ENCODE measurements at places on chromosomes 3 and 15.

DNA sequence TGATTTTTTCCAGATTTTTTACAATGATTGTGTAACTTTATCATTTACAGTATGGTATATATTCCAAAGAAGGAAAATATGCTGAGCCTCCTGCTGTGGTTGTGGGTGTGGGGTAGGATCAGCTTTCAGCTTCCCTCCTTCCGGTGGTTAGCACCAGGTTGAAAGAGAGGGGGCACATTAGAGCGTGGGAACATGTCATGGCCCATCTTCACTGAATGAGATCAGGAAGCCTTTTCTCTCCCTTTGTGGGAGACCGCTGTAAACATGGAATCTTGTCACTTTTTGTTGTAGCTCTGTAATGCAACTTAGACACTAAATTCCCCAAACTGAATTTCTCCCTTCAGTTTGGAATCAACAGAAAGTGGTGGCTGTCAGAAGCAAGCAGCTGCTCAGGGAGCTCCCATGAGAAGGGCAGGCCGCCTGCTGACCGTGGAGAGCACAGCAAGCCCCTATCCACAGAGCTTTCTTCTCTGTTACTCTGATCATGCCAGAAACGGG lies 86.7 kb upstream of the LIMD1 start:
- DNase-seq, result peak; percentile 87

GRCh38 chr3:127307916-127308315 lies 20.1 kb upstream of the PRR20G start:
- no peak for DNase-seq

GRCh38 chr15:73794443-73795133 lies 41.4 kb upstream of the INSYN1 start:
- peak; percentile 19 for DNase-seq

GRCh38 chr15:63971427-63971805 lies 74.9 kb downstream of the DAPK2 start:
- no peak for DNase-seq

DNA sequence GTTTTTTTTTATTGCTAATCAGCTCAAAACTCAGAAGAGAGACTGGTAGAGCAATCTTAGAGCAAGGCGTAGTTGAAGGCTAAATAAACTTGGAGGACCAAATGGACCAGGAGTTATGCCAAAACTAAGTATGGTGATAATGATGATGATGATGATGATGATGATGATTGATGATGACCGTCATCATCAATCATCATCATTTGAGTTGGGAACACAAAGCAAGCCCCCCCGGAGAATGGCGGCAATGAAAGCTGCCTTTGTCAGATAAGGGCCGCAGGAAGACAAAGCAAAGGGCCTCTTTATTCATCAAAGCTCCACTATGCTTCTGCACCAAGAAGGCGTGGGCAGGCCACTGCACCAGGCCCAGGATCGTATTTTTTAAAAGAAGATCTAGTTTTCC lies 82.1 kb upstream of the RAD18 start:
- no peak for DNase-seq

DNA sequence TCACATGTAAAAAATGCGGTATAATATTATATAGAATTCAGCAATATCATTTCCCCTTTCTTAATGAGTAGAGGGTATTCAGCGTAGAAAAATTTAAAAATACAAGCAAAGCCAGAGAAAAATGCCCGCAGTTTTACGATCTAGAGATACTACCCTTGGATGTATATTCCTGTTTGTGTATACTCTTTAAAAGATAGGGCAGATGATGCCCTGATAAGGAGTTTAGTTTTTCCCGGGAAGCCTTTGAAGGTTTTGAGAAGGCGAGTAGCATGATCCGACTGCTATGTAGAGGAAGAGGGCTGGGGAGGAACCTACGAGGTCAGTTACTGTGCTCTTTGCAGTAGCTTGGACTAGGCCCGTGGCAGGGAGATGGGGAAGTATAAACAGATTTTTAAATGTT lies 1.2 kb downstream of the YEATS2 start:
- peak; percentile 23 for DNase-seq

- DNase-seq, result no peak
These were observed 168.8 kb upstream of the MANF start for GRCh38 chr3:51216291-51216690.

DNA sequence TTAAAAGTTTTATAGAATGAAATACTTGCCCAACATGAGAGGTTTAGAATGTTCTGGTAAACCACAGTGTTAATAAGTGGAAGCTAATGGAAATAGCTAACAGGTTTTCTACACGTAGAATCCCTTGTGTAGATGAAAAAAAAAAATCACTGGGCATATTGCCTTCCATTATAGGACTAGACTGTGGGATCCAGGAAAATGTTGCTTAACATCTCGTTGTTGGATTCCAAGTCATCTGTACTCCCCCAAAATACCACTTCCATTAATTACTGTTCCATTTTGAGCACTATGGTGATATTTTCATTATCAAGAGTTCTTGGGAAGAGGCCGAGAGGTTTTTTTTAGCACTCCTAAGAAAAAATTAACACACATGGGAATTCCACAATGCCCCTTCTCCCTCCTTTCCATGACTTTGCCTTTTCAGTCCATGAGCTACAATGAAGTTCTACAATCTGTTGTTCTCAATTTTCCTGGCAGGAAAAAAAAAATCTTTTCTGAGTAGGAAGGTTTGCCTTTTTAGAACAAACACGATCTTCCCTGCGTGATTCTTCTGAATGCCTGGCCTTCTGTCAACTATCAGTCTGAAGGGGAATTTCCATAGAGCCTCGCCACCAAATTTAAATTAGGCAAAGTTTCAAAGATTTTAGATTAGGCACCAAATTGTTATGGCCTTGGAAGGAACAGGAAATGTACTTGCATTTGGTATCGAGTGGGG lies 74.4 kb upstream of the CTDSPL start:
- DNase-seq, result no peak

- peak; percentile 97 for DNase-seq
These were observed 361.0 kb downstream of the SHQ1 start for GRCh38 chr3:72487078-72487765.

DNA sequence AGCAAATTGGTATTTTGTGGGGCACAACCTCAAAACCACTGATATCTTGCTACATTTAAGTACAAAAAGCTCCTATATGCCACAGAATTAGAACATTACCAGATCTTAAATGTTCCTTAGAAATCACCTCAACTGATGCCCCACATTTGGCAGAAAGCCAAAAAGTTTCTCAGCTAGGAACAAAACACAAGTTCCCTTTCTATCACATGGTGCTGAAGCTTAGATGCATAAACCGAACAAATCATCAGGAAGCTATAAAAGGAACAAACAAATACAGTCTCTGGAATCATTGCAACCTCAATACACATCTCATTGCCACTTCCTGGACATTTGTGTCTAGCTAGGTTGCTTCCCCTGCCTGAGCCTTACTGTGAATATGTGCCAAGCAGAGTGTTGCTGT lies 492.6 kb downstream of the LPP start:
- no peak for DNase-seq

DNA sequence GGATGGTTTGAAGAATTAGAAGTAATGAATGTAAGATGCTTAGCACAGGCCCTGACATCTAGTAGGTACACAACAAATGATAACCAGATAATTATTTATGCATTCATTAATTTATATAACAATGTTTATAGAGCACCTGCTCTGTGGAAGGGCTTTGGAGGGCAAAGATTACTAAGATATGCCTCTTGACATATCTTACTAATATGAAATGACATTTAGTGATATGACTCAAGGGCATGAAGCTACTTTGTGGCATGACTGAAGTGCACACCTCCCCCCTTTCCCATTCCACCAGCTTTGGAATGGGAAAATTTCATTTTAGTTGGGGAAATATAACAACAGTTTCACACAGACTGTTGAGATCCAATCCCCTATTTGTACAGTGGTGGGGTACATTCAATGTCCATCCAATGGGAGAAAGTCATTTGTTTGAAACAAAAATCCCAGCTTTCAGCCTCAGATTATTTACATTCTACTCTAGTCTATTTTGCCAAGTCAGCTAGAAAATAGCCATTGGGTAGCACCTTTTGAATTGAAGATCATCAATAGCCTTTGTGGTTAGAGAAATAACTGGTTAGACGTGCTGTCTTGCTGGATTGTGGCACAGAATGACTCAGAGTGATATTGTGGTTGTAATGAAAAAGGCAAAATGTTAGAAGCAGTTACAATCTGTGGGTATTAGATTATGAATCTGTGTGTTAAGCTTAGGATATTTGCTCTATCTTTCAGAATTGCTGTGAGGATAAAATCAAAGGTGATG lies 72.9 kb downstream of the MOBP start:
- DNase-seq, result no peak

GRCh38 chr15:68633231-68634121 lies 54.7 kb downstream of the CORO2B start:
- DNase-seq, result no peak
